CD4-positive, alpha-beta memory T cell (primary cell): ENCODE measurements at places on chromosomes 11 and 22.

GRCh38 chr11:72132646-72133045 is 2.9 kb upstream of the FOLR3 start:
- DNase-seq = no peak

- DNase-seq = no peak
These were observed 38.4 kb upstream of the FADD start for GRCh38 chr11:70164705-70165104.

DNA sequence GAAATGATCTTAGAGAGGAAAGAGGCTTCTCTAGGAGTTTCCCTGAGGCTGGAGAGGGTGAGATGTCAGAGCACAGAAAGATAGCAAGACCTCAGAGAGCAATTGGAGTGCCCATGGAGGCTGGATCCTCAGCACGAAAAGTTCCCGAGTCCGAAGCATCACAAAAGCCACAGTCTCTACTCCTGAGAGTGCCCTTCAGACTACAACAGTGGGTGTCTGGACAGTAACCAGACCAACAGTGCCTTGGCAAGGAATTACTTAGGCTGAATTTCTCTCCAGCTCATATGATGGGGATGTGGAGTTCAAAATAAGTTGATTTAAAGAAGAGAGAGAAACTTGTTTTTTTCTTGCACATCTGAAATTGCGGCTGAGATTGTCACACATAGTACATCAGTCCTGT is 31.9 kb upstream of the PSMA1 start:
- no peak for DNase-seq

DNA sequence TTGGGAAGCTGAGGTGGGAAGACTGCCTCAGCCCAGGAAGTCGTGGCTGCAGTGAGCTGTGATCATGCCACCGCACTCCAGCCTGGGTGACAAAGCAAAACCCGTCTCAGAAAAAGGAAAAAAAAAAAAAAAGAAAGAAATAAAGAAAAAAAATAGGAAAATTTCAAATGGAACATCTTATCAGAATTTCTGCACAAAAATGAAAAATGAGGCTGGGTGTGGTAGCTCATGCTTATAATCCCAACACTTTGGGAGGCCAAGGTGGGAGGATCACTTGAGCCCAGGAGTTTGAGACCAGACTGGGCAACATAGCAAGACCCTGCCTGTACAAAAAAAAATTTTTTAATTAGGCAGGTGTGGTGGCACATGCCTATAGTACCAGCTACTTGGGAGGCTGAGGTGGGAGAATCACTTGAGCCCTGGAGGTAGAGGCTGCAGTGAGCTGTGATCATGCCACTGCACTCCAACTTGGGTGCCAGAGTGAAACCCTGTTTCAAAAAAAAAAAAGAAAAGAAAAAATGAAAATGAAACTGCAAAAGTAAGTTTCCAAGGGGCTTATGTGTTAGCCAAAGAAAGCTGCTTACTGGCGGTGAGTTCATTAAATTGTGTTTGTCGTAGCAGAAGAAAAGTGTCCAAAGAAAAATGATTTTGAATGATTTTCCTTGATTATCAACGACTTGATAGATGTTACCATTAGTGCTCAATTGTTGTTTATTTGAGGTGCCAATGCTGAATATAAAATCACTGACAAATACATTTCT is 7.5 kb upstream of the CRKL start:
- DNase-seq = no peak

DNA sequence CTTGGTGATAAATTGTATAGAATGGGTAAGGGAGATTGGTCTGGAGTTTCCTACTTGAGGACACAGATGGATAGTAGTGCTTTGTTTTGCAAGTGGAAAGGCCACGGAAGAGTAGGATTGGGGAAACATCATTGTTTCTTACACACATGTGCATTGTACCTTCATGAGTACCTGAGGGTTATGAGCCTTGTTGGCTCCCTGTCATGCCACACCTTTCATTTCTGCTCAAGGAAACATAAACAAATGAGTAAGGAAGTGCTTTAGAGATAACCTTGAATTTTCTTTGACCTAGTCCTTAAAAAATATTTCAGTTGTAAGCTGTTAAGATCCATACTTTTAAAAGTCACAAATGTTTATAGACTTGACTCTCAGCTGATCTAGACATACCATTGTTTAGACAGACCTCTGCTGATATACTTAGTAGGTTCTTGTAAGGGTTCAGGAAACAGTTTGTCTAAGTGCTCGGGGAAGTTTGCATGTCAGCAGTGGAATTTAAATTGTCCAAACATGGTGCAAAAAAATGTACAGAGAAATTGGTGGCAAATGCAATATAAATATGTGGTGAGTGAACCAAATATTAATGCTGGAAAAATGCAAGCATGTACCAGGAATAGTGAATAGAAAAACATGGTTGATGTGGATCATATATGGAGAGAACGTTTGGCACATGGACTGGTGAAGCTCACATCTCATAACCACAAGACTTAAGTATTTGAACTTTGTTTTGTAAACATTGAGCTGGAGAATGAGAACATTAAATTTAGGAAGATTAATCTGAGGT is 40.9 kb downstream of the GAS2 start:
- no peak for DNase-seq

DNA sequence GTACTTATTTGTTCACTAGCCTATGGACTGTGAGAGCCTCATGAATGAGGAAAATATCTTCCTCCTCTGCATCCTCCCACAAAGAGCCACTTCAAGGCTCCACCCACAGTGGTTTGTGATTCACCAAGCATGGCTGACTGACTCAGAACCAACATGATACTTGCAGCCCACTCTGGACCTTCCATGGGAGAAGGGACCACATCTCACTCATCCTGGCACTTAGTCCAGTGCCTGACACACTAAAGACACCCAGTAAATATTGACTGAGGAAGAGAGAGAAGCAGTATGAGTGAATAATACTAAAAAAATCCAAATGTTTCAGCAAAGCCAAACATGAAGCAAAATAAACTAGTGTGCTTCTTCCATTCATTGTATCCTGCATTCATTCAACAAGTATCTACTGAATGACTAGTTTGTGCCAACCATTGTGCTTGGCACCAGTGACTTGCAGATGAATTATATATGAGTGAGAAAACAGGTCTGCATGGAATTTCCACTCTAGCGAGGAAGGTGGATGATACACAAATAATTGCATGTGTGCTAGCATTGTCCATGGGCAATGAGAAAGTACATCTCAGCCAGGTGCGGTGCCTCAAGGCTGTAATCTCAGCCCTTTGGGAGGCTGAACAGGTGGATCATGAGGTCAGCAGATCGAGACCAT is 54.9 kb upstream of the BLID start:
- no peak for DNase-seq

DNA sequence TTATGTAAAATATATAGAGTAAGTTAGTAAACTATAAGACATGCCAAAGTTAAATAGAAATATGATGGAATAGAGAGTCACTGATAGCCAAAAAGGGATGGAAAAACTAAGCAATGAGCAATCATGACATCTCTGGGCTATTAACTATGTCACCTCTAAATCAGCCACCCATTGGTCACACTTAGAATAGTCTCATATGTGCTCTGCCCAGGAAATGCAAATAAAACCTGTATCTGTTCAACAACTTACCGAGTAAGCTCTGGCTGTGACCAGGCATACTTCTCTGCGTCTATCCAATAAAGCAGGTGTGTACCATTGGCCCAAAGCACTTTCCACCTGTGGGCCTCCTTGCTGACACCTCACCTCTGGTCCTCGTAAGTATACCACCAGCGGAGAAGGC is 1.6 kb upstream of the ARL14EP start:
- no peak for DNase-seq

- DNase-seq = no peak
These were observed 34.2 kb downstream of the LRRC10B start for GRCh38 chr11:61542705-61543104.
